A549 treated with Hydrocortisone at 1 μM for 4 hours (cell line): ENCODE measurements at places on chromosomes 13 and 19. TPM values are rescaled to one million over a fixed set of nuclear protein-coding genes. Genes with fewer than 3 reads are reported as not detected.

FAAP24 gene
- total RNA-seq = 14.2 to 16.0 TPM (median 15.3 TPM) in 5 replicates

URAD gene
- not detected in 5 replicates for total RNA-seq

CACNG8 gene
- 0.62 to 1.1 TPM (median 0.91 TPM) in 5 replicates for total RNA-seq

CATSPERD gene
- 0.03 TPM in 2 of 5 replicates, not detected in the others for total RNA-seq

ANGPTL4 gene
- total RNA-seq = 519 to 718 TPM (median 655 TPM) in 5 replicates

ZNF471 gene
- 0.02 to 0.13 TPM (median 0.03 TPM) in 5 replicates for total RNA-seq

ZNF534 gene
- not detected in 5 replicates for total RNA-seq

IL4I1 gene
- 0.58 to 1.0 TPM (median 0.66 TPM) in 5 replicates for total RNA-seq

LSR gene
- total RNA-seq = 6.8 to 12.1 TPM (median 10.2 TPM) in 5 replicates

METTL21C gene
- not detected in 5 replicates for total RNA-seq

SETDB2 gene
- 1.8 to 2.5 TPM (median 2.0 TPM) in 5 replicates for total RNA-seq

CBY2 gene
- not detected in 5 replicates for total RNA-seq

NXNL1 gene
- not detected in 5 replicates for total RNA-seq

SLC6A16 gene
- 0.77 to 1.3 TPM (median 0.85 TPM) in 5 replicates for total RNA-seq

SULT2A1 gene
- total RNA-seq = 0.06 TPM in 1 of 5 replicates, not detected in the others

PCSK4 gene
- 0.64 to 1.0 TPM (median 0.85 TPM) in 5 replicates for total RNA-seq

MCEMP1 gene
- total RNA-seq = not detected in 5 replicates

SERTM1 gene
- total RNA-seq = not detected in 5 replicates

KLK4 gene
- total RNA-seq = 0.12 TPM in 1 of 5 replicates, not detected in the others

PSG1 gene
- 0.10 to 0.44 TPM (median 0.20 TPM) in 5 replicates for total RNA-seq
